Activated T-cell treated with anti-CD3 and anti-CD28 coated beads, Interleukin-2, amount 50 U/mL, for 4 hours (primary cell): ENCODE measurements at places on chromosomes 7 and 10.

GRCh38 chr7:69199041-69199440, 399.2 kb upstream of the AUTS2 start:
- no peak for DNase-seq

GRCh38 chr7:96855139-96855538, 145.5 kb upstream of the SEM1 start:
- DNase-seq = no peak

DNA sequence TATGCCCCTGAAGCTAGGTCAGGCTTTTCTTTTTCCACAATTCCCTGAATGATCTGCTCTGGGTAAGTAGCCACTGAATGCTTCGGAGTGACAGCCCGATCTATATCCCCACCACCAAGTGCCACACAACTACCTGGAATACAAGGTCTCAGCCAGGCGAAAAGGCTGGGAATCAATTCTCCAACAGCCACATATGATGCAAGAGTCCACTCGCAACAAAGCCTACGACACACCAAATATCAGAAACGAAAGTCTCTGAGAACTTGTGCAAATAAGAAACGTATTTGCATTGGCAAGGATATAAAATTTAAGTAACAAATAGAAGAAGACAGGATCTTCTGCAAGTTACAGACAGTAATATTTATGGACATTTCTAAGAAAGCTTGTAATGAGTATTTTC, 5.7 kb downstream of the HIPK2 start:
- no peak for DNase-seq

DNA sequence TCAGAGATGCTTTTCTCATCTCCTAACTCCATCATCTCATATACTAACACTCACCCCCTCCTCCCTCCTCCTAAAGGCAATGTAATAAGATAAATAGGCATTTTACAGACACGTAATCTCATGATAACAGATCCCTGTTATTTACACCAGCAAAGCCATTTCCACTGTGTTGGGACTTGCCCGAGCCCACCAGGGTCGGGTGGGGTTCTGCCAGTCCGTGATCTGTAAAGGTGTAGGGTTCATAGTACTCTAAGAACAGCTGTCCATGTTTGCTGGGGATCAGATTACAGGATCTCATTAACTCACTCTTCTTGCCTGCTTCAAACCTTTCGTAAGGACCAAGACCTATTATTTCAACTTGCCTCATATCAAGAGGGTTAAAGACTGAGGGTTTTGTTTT, 172.4 kb downstream of the FZD1 start:
- DNase-seq = no peak

GRCh38 chr7:90853205-90853604, 257.1 kb downstream of the CDK14 start:
- DNase-seq = no peak

DNA sequence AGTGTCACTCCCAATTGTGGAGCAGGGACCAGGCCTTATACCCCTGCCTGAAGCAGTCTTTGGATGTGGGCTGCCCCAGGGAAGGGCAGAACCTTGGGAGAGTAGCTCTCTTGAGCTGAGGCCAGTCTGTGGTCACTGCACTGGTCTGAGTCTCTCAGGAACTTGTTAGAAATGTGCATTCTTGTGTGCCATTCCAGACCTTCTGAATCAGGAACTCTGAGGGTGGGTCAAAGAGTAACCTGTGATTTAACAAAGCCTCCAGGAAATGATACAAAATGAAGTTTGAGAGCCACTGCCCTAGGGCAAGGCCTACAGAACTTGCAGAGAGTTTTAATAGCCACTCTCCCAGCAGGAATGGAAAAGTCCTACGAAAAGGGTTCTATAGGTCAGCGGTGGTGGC, 68.1 kb downstream of the LYZL1 start:
- no peak for DNase-seq

DNA sequence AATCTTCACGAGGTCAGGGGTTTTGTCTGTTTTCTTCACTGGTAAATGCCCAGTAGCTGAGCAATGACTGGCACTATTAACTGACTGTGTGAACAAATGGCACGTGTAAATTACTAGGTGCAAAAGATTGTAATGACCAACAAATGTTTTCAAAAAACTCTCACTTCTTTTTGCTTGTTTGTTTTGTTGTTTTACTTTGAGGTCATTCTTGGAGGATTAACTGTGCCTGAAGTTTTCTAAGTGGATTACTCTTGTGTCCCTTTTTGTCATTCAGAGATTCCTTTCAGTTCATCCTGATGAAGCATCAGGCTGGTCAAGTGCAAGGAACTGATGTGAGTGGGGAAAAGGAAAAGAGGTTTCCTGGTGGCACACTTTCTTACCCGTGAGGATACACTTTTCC, 74.4 kb upstream of the PPP1R3C start:
- DNase-seq = no peak

- no peak for DNase-seq
These were observed 13.9 kb downstream of the FIGNL1 start for GRCh38 chr7:50436133-50436806.

- no peak for DNase-seq
These were observed 89.0 kb upstream of the STEAP4 start for GRCh38 chr7:88395715-88396114.

DNA sequence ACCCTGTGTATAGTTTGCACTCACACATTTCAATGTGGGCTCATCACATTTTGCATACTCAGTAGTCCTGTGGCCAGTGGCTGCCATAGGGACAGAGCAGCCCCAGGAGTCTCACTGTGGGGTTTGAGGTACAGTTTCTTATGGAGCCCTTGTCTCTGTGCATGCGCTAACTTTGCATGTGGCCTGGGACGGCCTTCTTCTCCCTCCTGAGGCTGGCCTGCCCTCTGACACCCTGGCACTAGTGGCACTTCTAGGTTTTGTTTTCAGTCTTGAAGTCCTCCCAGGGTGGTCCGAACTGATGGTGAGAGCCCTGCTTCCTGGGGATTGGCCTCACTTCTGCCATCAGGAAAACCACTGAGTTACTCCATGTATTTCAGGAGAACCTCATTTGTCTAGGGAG, 21.2 kb downstream of the NACAD start:
- no peak for DNase-seq

DNA sequence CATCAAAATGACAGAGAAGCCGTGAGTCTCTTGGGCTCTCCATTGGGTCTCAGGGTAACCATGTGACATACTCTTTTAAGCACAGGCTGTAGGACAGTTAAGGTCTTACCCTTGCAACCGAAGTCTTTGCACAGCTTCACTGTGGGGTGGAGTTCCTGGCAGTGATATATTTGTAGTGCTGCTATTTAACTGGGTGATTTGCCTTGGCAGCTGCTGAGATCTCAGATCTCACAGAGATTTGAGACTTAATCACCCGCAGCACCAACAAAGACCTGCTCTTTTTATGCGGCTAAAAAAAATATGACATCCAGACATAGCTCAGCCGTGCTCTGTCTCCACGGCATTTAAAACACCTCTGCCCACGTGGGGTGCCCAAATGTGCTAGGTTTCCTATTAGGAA, 63.4 kb upstream of the NPTX2 start:
- DNase-seq = no peak

DNA sequence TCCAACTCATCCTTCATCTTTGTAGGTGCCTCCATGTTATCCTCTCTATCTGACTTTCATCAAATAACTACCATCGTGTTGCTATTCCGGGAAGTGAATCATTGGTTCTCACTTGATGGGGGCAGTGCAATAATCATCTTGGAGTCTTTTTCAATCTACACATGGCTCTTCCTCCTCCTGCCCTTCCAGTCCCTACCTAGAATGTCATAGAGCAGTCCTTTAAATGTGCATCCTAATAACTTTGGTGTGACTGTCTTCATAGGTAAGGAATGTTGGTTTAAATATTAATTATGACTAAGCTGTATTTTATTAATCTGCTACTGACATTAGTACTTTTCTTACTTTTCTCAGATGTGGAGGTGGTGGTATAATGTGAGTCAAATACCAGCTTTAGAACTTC, 8.4 kb upstream of the CDK14 start:
- no peak for DNase-seq

DNA sequence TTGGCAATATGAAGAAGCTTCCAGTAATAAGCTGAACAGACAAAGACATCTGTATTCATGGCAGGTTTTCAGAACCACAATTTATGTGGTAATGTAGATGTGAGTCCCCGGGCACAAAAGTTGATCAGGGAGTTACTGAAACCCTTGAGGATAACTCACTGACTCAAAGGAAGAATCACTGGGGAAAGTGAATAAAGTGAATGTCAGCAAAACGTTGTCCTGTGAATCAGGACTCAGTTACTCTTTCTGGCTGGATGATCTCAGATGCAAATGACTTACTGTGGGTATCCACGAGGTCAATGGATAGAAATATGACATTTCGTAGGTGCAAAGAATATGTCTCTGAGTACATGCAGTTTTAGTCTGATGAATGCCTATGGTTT, 172.8 kb upstream of the CTBP2 start:
- DNase-seq = no peak

GRCh38 chr7:108054537-108054936, 51.6 kb upstream of the LAMB1 start:
- DNase-seq = no peak

DNA sequence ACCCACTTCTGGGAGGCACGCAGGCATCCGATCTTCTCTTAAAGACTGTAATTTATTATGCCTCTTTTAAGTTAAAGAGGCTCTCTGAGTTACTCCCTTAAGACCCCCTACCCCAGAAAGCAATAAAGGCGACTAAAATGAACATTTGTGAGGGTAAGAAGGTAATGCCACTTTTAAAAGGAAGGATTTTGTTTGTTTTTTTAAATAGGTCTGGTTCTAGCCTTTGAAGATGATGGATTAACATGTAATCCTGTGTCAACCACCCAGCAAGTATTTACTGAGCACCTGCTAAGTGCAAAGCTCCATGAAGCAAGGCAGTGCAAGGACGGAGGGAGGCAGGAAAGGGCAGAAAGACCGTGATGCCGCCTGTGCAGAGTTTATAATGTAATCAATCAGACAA, 26.1 kb downstream of the SH3PXD2A start:
- DNase-seq = no peak

- no peak for DNase-seq
These were observed 393.6 kb upstream of the GALNT17 start for GRCh38 chr7:70738151-70738885.
